ENCODE measurements at places on chromosomes 4 and X.

- DNase-seq = no peak
Observed at GRCh38 chrX:67777148-67777547, 233.3 kb downstream of the AR start.

- DNase-seq = no peak
Observed at GRCh38 chr4:14294611-14295010, 667.1 kb upstream of the BOD1L1 start.

GRCh38 chrX:75301060-75301459 lies 27.2 kb downstream of the UPRT start:
- no peak for DNase-seq

- no peak for DNase-seq
Observed at GRCh38 chrX:13101441-13102139, 57.2 kb upstream of the FAM9C start.

DNA sequence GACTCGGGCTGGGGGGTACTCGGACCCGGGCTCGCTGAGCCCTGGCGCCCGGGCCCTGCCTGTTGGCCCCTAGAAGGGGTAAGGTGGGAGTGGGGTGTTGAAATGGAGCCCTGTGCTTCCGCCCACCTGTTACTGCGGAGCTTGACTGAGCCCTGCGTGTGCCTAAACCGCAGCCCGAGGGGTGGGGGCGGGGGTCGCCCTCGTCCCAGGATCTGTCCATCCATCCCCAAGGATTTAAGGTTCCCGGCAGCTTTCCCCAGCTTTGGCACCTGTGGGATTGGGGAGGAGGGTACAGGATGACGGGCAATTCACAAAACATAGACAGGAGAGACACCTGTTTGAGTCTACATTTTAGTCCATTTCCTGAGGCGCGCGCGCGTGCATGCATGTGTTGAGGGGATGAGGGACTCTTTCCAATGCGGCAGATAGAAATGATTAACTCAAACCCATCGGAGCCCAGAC lies 779 bp downstream of the GABRQ start:
- DNase-seq = no peak

- no peak for DNase-seq
Observed at GRCh38 chrX:6941041-6941440, 206.5 kb upstream of the STS start.
